ENCODE measurements at places on chromosomes 2 and 18.

- no peak for DNase-seq
- H3K4me3 ChIP-seq, result no peak overlapping the region
- no peaks in the 10 kb centered on the region for H3K4me1 ChIP-seq
Observed at GRCh38 chr18:10047237-10047636, 133.4 kb downstream of the VAPA start.

GRCh38 chr2:6764968-6765723 lies 100.6 kb downstream of the CMPK2 start:
- no peak overlapping the region for H3K27ac ChIP-seq
- no peaks in the 10 kb centered on the region for H3K4me1 ChIP-seq
- no peak for DNase-seq
- no peaks in the 10 kb centered on the region for H3K36me3 ChIP-seq
- no peaks in the 10 kb centered on the region for H3K27me3 ChIP-seq

DNA sequence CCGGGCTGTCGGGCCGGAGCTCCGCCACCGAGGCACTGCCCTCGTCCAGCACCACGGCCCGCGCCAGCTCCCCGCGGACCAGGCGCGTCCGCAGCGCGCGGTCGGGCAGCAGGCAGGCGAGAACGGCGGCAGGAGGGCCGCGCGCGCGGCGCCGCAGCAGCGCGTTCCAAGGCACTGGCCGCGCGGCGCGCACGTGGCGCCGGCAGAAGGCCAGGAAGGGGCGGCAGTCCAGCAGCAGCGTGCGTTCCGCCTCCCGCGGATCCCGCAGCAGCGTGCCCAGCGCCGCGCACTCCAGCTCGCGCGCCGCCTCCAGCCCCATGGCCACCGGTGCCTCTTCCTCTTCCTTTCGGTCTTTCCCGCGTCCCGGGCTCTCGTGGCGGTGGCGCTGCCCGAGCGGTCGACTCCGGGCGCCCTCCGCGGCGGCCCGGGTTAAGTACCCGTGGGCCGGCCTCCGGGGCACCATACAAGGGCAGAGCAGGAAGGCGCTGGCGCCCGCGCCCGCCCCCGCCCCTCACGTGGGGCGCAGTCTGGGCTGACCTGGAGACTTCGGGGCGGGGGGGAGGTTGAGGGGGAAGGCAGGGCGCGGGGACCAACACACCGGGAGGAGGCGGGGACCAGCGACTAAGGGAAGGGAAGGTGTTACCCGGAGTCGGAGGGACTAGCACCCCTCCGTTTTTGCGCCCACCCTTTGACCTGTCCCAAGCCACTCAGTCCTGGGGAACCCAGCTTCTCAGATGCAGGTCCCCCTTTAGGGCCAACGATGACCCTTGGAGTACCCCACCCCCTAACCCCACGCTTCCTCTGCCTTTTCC lies at the start of gene DUSP2:
Gene DUSP2, minus strand, starts transcription at position 405 of the 812 bp plus-strand sequence. Its CDS starts 86 bp downstream, at position 319.
- no peaks in the 10 kb centered on the region for H3K27me3 ChIP-seq
- DNase-seq, result peak; percentile 29
- H3K4me1 ChIP-seq, result peaks cover 50% of the 10 kb centered on the region
- H3K27ac ChIP-seq, result peak within 1 kb of the TSS; percentile 62

DNA sequence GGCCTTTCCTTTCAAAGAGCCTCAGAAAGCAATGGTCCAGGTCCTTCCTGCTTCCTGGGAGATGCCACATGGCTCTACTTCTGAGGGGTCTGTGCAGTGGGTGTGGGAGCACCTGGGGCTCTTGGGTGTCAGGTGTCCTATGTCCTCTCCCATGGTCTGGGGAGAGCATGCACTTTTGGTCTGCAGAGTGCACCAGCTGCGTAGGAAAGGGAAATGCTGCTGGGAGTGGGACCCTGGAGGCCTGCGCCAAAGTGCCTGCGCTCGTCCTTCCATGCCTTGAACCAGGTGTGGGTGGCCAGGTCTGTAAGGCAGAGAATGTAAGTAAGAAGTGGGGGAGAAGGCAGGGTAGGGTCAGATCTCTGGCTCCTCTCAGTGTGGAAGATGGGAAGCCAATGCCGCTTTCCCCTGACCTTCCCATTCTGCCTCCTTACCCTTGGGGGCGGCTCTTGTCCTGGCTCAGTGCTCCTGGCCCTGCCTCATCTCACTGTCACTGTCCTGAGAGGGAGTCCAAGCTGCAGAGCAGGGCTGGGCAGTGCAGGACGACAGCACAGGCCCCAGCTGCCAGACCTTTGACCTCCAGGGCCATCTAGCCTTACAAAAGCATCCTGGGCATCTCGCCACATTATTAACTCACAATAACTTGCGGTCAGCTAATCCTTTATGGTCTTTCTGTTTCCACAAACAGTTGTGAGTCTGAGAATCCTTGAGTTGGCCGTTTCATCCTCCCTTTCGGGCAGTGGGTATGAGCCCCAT lies 6.6 kb upstream of the PROM2 start:
- no peaks in the 10 kb centered on the region for H3K27me3 ChIP-seq
- no peak overlapping the region for H3K27ac ChIP-seq
- no peaks in the 10 kb centered on the region for H3K36me3 ChIP-seq
- peaks cover 18% of the 10 kb centered on the region for H3K4me1 ChIP-seq

- H3K4me3 ChIP-seq, result no peak overlapping the region
- H3K4me1 ChIP-seq, result peaks cover 6% of the 10 kb centered on the region
- no peaks in the 10 kb centered on the region for H3K36me3 ChIP-seq
- no peak overlapping the region for H3K27ac ChIP-seq
- peak; percentile 64 for DNase-seq
- no peaks in the 10 kb centered on the region for H3K27me3 ChIP-seq
Observed at GRCh38 chr2:221554769-221555493, 17.2 kb downstream of the EPHA4 start.

- no peaks in the 10 kb centered on the region for H3K4me1 ChIP-seq
- H3K36me3 ChIP-seq, result no peaks in the 10 kb centered on the region
- no peaks in the 10 kb centered on the region for H3K27me3 ChIP-seq
- no peak overlapping the region for H3K4me3 ChIP-seq
- H3K27ac ChIP-seq, result no peak overlapping the region
Observed at GRCh38 chr2:171652416-171652785, 34.9 kb upstream of the DYNC1I2 start.

DNA sequence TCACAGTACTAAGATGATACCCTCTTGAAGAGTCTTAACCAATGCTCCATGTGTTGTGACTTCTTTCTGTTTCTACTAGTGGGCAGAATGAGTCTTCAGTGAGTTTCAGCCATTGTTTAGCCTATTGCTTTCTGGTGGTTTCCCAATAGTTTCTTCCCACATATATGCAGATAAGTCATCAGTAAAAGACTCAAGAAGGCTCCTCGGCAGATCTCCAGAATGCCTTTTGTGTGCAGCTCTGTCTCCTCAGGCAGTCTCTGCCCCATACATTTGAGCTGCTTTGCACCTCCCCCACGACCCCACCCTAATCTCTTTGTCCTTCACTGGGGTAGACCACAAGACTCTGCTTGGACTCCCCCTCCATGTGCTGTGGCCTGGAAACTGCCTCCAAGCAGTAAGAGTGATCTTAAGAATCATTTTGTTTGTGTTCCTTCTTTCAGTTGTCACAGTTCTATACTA lies 71.6 kb upstream of the CHRNA1 start:
- H3K36me3 ChIP-seq, result no peaks in the 10 kb centered on the region
- DNase-seq, result peak; percentile 38

- H3K36me3 ChIP-seq, result no peaks in the 10 kb centered on the region
- no peaks in the 10 kb centered on the region for H3K4me1 ChIP-seq
- no peak overlapping the region for H3K4me3 ChIP-seq
- H3K27me3 ChIP-seq, result no peaks in the 10 kb centered on the region
Observed at GRCh38 chr2:224976629-224977525, 65.4 kb downstream of the DOCK10 start.

GRCh38 chr2:103169861-103170260 lies 408.0 kb downstream of the TMEM182 start:
- DNase-seq, result no peak
- peaks cover 2% of the 10 kb centered on the region for H3K36me3 ChIP-seq
- H3K4me1 ChIP-seq, result no peaks in the 10 kb centered on the region
- no peak overlapping the region for H3K27ac ChIP-seq
- no peak overlapping the region for H3K4me3 ChIP-seq
